ENCODE measurements at places on chromosomes 5 and 9.

- no peak for DNase-seq
Observed at GRCh38 chr9:16196206-16196605, 643.4 kb downstream of the CCDC171 start.

DNA sequence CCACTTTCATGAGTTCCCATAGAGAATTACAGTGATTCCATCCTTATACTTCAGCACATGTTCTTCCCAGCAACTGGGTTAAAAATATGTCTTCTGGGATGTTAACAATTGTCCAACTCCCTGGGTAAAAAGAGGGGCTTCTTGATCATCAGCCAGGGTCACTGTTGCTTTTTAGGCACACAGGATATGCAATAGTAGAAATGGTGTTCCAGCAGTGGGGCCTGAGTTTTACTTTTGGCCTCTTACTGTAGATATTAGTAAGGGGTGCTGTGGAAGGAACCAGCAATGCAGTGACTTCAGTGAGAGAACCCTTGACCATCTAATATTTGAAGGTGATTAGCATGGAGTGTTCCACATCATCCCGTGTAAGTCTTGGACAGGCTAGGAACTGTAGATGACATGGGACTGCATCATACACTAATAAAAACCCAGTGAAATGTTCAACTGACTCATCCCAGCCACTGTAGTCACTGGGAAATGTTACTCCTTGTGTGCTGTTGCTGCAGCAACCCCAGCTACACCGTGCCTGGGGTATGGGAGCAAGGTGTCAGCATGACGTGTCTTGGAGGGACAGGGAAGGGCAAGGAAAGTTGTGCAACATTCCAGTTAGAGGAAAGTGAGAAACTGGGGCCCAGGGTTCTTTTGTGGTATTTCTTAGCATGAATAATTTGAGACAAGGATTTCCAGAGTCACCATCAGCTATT lies 610.9 kb downstream of the RAB3C start:
- peak; percentile 45 for DNase-seq

DNA sequence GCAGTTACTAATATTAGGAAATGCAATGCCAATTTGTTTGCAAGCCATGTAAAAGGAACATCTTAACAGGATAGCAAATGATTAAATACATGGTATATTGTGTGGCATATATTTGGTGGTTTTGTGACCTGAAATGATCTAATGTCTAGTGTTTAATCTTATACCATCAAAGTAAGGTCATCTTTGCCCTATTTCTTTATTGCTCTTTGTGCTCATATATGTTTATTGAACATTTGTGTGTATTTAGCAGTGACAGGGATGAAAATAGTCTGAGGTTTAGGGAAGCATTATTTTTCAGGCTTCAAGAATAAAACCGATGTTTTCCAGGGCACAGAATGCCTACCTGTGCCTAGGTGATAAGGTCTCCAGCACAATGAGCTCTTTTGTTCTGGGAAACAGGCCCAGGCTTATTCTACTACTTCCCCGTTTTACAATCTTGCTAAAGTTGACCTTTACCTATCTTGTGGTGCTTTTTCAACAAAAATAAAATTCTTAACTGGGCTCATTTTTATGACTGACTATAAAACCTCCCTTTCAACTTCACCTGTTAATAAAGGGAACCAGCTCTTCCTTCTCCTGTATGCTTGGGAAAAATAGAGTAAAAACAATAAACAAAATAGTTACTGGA lies 105.6 kb upstream of the ANKH start:
- no peak for DNase-seq

DNA sequence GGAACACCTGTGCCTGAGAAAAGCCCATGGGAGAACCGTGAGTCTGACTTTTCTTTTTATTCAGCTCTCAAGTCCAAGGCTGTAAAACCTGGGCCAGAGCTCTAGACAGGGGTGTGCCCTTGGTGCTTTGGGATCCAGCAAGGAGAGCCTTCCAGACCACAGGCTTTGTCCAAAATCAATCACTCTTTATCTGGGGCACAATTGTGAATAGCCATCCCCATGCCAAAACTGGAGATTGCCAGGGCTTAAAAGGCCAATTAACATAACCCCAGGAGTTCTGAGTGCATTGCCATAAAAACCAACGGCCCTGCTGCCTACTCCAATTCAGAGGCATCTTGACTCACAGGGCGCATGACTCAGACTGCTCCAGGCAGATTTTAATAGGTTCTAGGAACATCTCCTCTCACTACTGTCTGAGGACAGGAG lies 391.8 kb downstream of the ARHGEF28 start:
- DNase-seq = no peak

DNA sequence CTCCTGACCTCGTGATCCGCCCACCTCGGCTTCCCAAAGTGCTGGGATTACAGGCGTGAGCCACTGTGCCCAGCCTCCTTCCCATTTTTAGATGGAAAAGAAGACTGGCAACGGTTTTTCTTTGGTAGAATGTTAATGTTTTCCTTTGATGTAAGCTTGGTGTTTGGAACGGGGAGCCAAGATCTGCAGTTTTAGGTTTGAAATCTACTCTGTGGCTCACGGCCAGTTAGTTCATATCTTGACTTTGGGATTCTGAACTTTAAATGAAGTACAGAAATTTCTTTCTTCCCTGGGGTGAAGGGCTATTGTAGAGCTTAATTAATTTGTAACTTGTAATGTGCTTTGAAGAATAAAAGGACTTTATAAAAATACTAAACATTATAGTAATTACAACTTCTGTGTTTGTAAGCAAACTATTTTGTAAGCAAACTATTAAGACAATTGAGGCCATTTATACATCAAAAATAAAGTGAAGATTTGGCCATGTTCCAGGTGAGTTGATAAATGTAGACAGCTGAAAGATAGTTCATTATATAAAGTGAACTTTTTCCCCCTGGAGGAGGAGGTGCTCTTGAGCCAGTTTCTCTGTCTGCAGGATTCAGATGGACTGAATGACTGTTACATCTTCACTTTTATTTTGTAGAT lies 117.1 kb upstream of the TUT7 start:
- no peak for DNase-seq

GRCh38 chr9:36842560-36843530 lies 191.2 kb downstream of the PAX5 start:
- no peak for DNase-seq

GRCh38 chr5:54263447-54263846 lies 46.9 kb downstream of the ARL15 start:
- no peak for DNase-seq

GRCh38 chr9:708182-708550 lies 133.3 kb upstream of the DMRT1 start:
- DNase-seq = no peak

DNA sequence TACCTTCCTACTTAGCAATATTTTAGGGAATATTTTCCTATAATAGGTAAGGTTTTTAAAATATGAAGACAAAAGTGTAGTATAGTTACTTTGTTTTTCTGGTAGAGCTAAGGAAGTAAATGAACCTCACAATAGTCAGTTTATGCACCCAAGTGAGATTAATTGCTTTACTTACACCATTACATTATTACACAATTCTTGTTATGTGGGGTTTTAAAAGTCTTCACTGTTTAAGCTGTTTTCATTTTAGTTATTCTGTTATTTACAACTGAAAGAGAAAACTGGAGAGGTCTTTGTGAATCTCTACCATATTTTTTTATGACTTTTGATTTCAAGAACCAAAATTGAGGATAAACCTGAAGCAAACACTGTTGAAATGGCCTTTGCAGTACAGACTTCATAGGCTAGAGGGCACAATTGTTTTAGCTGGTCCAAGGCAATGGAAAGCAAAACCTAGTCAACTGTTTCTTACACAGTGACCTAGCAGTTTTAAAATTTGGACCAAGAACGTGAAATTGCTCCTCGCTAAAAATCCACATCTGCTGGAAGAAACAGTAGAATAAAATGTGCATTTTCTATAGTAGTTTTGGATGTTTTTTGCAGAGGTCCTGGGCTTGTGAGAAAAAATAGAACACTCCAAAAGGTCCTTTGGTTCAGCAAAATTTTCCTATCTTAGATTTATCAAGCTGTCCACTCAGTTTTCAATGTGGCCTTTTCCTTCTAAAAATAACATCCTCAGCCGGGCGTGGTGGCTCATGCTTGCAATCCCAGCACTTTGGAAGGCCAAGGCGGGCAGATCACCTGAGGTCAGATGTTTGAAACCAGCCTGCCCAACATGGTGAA lies 66.4 kb upstream of the FER start:
- DNase-seq = no peak

- DNase-seq = no peak
Observed at GRCh38 chr5:149617760-149618306, 36.5 kb downstream of the ARHGEF37 start.

- DNase-seq = no peak
Observed at GRCh38 chr9:134937164-134937555, 19.4 kb upstream of the FCN1 start.

DNA sequence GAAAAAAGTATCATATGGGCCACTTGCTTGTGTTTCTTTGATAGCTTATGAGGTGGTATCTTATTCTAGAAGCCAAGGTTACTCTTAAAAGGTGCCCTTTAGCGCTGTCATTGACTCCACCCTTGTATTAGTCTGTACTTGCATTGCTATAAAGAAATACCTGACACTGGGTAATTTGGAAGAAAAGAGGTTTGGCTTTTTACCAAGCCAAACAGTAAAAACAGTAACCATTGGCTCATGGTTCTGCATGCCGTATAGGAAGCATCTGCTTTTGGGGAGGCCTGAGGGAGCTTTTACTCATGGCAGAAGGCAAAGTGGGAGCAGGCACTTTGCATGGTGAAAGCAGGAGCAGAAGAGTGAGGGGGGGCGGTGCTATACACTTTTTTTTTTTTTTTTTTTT lies 87.4 kb downstream of the TEK start:
- no peak for DNase-seq

GRCh38 chr9:3741729-3742128 lies 215.9 kb upstream of the RFX3 start:
- no peak for DNase-seq

GRCh38 chr5:118596255-118596654 lies 392.1 kb downstream of the DTWD2 start:
- DNase-seq = no peak

DNA sequence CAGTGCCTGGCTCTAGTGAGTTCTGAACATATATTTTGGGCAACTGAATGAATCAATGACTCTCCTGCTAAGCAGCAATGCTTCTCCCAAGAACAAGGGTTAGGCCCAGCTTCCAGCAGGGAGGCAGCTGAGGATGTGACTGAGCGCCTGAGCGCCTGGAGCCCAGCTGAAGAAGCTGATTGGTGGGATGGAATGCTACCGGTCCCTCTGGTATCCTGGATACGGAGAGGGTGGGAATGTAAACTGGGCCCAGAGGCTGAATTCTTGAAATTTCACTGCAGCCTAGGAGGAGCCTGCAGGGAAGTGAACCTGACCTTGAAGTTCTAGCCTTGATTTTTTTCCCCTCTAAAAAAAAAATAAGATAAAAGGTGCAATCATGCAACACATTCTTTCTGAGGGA lies 43.2 kb downstream of the WWC1 start:
- DNase-seq = no peak

DNA sequence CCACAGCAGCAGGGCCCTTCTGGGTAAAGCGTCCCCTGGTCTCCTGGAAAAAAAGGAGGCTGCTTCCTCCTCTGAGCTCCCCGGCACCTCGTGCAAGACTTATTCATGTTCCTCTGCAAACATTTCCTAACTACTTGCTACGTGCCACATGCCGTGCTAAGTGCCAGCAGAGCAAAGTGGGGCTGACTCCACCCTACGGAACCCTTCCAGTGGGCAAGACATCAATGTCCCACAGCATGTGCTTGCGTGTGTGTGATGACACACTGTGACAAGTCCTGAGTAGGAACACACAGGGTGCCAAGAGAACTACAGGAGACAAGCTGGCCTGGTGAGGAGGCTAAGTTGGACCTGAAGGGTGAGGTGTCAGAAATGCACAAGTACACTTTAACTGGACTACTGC lies 57.4 kb downstream of the SEMA4D start:
- peak; percentile 90 for DNase-seq

DNA sequence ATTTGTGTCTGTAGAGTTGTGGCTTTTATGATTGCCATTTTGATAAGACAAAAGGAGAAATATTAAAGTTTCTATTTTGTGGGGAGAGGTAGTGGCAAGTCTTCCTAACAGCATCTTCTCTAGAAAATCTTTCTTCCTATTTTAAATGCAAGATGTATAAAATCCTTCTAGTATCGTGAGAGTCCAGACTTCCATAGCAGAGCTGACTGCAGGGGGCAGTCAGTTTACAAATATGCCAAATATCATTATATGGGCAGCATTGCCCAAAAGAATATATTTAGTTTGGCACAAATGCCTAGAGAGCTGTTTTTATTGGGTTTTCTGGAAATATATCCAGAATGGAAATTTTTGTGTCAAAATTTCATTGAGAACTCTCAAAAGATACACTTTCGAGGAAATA lies 82.1 kb upstream of the ALDH1A1 start:
- DNase-seq = no peak

- peak; percentile 86 for DNase-seq
Observed at GRCh38 chr9:25678147-25678666, at the start of gene TUSC1. Gene TUSC1 (minus strand): TSS chr9:25678444. CDS start chr9:25678312, 132 bp downstream.

- DNase-seq = no peak
Observed at GRCh38 chr5:134115806-134116175, 1.3 kb downstream of the TCF7 start.

- no peak for DNase-seq
Observed at GRCh38 chr9:133731876-133732638, 6.1 kb downstream of the SARDH start.

GRCh38 chr5:172696171-172696849 lies 55.2 kb downstream of the NEURL1B start:
- DNase-seq = no peak

GRCh38 chr9:37037503-37038301 lies 3.6 kb upstream of the PAX5 start:
- DNase-seq = no peak

GRCh38 chr5:145554399-145554798 lies 280.7 kb downstream of the PRELID2 start:
- DNase-seq = no peak

DNA sequence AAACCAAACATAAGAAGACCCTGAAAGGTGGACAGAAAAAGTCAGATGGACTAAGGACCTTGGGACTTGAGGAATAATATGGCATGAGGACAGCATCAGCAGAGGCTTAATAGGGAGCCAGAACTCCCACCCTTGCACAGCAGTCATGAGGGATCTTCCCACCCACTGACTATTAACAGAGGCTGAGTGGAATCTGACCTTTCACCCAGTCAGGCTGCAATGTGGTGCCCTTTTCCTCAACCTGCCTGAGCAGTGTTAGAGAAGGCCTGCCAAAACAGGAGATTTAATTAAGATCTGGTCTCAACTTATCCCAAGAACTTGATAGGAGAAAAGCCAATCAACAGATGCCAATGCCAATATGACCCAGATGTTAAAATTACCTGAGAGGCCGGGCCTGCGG lies 481.9 kb downstream of the KDM4C start:
- DNase-seq = no peak
